ENCODE measurements at places on chromosomes 5 and 9. TPM values are rescaled to one million over a fixed set of nuclear protein-coding genes. Genes with fewer than 3 reads are reported as not detected.

SGTB gene
- 20.7 TPM for total RNA-seq

SUSD3 gene
- 14.2 TPM for total RNA-seq

IFNA13 gene
- not detected for total RNA-seq

ANKRD34B gene
- not detected for total RNA-seq

UGT3A1 gene
- total RNA-seq: not detected

ACO1 gene
- total RNA-seq: 93.7 TPM

AFAP1L1 gene
- total RNA-seq: 8.3 TPM

PCDHGA3 gene
- 0.22 TPM for total RNA-seq

KCTD16 gene
- 1.00 TPM for total RNA-seq

HACD4 gene
- 9.1 TPM for total RNA-seq

PDCD1LG2 gene
- total RNA-seq: 10.1 TPM

CD14 gene
- total RNA-seq: 0.11 TPM

ANKRD33B gene
- total RNA-seq: 1.3 TPM

GRIA1 gene
- 0.44 TPM for total RNA-seq

MBLAC2 gene
- total RNA-seq: 4.6 TPM

SPATA31C1 gene
- total RNA-seq: not detected

PCDHB3 gene
- total RNA-seq: 0.77 TPM

BAAT gene
- total RNA-seq: under 0.01 TPM

FAM221B gene
- not detected for total RNA-seq

GPX3 gene
- 1.7 TPM for total RNA-seq

PCDHGA12 gene
- total RNA-seq: 21.5 TPM

VAV2 gene
- 17.4 TPM for total RNA-seq

ANKRD31 gene
- 0.11 TPM for total RNA-seq

PCDHA9 gene
- total RNA-seq: 0.11 TPM

GFI1B gene
- total RNA-seq: not detected

GABRA1 gene
- not detected for total RNA-seq

IL13 gene
- total RNA-seq: not detected

FGF18 gene
- total RNA-seq: 0.22 TPM

NKD2 gene
- total RNA-seq: not detected

RELL2 gene
- 4.9 TPM for total RNA-seq

PCDHGB2 gene
- 1.2 TPM for total RNA-seq

ESM1 gene
- 212 TPM for total RNA-seq

PHF24 gene
- 0.11 TPM for total RNA-seq

DND1 gene
- total RNA-seq: 0.33 TPM

DDX31 gene
- total RNA-seq: 14.4 TPM

BTNL3 gene
- total RNA-seq: not detected

CDC20B gene
- total RNA-seq: 0.22 TPM

CXCL14 gene
- 0.22 TPM for total RNA-seq

CBY3 gene
- not detected for total RNA-seq

POLR1E gene
- total RNA-seq: 55.8 TPM

TAF1L gene
- under 0.01 TPM for total RNA-seq

FGD3 gene
- total RNA-seq: not detected

KCNV2 gene
- not detected for total RNA-seq

DROSHA gene
- total RNA-seq: 55.6 TPM

ANXA2R gene
- 2.1 TPM for total RNA-seq

IL4 gene
- not detected for total RNA-seq

PCDHA10 gene
- 0.33 TPM for total RNA-seq

SPAAR gene
- not detected for total RNA-seq

ARID3C gene
- 0.22 TPM for total RNA-seq

MEIKIN gene
- not detected for total RNA-seq

ZDHHC11 gene
- total RNA-seq: 0.44 TPM

GNG10 gene
- 104 TPM for total RNA-seq

HOMER1 gene
- 21.5 TPM for total RNA-seq

IFNA2 gene
- not detected for total RNA-seq

ADAMTSL1 gene
- 60.6 TPM for total RNA-seq

ANKRD18A gene
- total RNA-seq: not detected

SKIC3 gene
- total RNA-seq: 197 TPM

LURAP1L gene
- 24.5 TPM for total RNA-seq

THBS4 gene
- total RNA-seq: 2.1 TPM

All from uterine smooth muscle cell (primary cell).